ENCODE measurements at places on chromosomes 4 and X. TPM values are rescaled to one million over a fixed set of nuclear protein-coding genes. Genes with fewer than 3 reads are reported as not detected.

DNA sequence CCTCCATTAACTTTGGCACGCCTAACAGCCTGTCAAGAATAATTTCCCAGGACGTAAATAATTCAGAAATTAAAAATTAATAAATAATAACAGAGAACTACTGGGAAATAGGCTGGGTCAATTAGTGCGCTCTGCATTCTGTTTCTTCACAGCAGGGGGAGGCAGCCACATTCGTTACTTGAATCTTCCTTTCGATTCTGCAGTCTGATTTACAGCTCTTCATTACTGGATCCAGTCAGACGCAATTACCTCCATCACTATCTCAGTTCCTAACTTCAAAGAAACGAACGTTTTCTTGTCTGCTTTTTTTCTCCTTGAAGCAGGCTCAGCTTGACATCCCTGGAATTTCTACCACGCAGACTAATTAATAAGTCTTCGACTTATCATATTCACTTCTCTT is 9.0 kb upstream of the RPL34 start:
- no peaks in the 10 kb centered on the region for H3K36me3 ChIP-seq
- no peaks in the 10 kb centered on the region for H3K4me1 ChIP-seq
- no peak for DNase-seq
- peak overlapping the region; percentile 69 for H3K4me3 ChIP-seq

DNA sequence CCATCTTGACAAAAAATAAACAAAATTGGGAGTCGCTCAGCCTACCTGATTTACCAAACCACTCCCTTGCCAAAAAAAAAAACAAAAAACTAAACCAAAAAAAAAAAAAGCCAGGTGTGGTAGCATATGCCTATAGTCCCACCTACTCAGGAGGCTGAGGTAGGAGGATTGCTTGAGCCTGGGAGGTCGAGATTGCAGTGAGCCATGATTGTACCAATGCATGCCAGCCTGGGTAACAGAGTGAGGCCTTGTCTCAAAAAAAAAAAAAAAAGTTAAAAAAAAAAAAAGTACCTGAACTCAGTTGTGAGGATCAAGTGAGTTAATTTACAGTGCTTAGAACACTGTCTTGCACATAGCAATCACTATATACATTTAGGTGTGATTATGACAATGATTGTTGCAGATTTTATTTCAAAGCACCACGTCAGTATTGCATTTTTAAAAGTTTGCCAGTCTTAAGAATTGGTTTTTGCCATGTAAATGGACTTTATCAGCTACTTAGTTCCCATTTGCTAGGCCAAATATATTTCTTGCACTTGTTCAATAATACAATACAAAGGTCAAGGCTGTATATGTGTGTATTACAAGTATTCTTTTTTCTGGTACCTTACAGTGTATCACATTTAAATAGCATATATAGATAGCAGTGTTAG is 4.6 kb downstream of the NUDT9 start:
- no peaks in the 10 kb centered on the region for H3K27me3 ChIP-seq
- H3K4me3 ChIP-seq = no peak overlapping the region
- peak; percentile 62 for DNase-seq

GRCh38 chr4:8188743-8189550 is 10.1 kb upstream of the SH3TC1 start:
- DNase-seq = peak; percentile 78
- no peak overlapping the region for H3K4me3 ChIP-seq
- no peak overlapping the region for H3K27ac ChIP-seq
- no peaks in the 10 kb centered on the region for H3K27me3 ChIP-seq

DNA sequence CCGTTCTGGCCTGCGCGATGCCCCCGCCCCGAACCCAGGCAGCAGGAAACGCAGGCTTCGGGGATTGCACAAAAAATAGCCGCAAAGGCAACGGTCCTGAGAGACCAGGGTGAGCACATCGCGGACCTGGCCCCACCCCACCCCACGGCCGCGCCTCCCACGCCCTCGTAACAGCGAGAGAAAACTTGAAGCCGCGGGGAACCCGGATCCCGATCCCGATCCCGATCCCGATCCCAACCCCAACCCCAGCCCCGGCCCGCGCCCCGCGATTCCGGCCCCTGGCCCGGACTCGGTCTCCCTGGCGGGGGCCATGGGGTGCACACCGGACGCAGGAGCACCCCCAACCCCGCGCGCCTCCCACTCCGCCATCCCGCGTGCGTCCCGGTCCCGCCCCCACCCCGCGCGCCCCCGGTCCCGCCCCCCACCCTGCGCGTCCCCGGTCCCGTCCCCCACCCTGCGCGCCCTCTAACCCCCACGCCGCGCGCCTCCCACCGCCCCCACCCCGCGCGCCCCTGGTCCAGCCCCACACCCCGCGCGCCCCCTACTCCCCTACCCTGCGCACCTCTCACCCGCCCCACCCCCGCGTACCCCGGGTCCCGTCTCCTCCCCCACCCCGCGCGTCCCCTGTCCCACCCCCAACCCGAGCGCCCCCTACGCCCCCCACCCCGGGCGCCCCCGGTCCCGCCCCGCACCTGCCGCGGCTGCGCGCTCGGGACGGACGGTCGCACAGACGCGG is 29.0 kb downstream of the NOP14 start:
- peak; percentile 96 for DNase-seq
- H3K27me3 ChIP-seq = no peaks in the 10 kb centered on the region
- peak overlapping the region; percentile 95 for H3K4me3 ChIP-seq
- peak overlapping the region; percentile 94 for H3K27ac ChIP-seq
- peaks cover 48% of the 10 kb centered on the region for H3K36me3 ChIP-seq
- peaks cover 29% of the 10 kb centered on the region for H3K4me1 ChIP-seq

GRCh38 chrX:46703980-46704379 is 54.9 kb downstream of the SLC9A7 start:
- H3K27me3 ChIP-seq = no peaks in the 10 kb centered on the region
- no peak for DNase-seq
- H3K4me1 ChIP-seq = peaks cover 14% of the 10 kb centered on the region
- no peak overlapping the region for H3K27ac ChIP-seq

- H3K27ac ChIP-seq = no peak overlapping the region
- no peak for DNase-seq
- H3K4me1 ChIP-seq = no peaks in the 10 kb centered on the region
- no peaks in the 10 kb centered on the region for H3K27me3 ChIP-seq
Measured at GRCh38 chr4:11494232-11494631, 65.5 kb upstream of the HS3ST1 start.

GRCh38 chr4:147780137-147780777 is 48.4 kb downstream of the ARHGAP10 start:
- no peaks in the 10 kb centered on the region for H3K36me3 ChIP-seq
- no peak overlapping the region for H3K27ac ChIP-seq
- no peak overlapping the region for H3K4me3 ChIP-seq
- H3K27me3 ChIP-seq = no peaks in the 10 kb centered on the region

- DNase-seq = no peak
- no peaks in the 10 kb centered on the region for H3K36me3 ChIP-seq
- no peaks in the 10 kb centered on the region for H3K4me1 ChIP-seq
Measured at GRCh38 chrX:113651306-113651705, 810.7 kb upstream of the AMOT start.

DNA sequence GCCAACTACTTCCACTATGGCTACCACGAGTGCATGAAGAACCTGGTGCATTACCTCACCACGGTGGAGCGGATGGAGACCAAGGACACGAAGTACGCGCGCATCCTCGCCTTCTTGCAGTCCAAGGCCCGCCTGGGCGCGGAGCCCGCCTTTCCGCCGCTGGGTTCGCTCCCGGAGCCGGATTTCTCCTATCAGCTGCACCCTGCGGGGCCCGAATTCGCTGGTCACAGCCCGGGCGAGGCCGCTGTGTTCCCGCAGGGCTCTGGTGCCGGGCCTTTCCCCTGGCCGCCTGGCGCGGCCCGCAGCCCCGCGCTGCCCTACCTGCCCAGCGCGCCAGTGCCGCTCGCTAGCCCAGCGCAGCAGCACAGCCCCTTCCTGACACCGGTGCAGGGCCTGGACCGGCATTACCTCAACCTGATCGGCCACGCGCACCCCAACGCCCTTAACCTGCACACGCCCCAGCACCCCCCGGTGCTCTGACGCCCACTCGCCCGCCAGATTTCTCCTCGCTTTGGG is 2.1 kb downstream of the HELT start:
- H3K4me1 ChIP-seq = no peaks in the 10 kb centered on the region
- H3K27ac ChIP-seq = no peak overlapping the region
- H3K27me3 ChIP-seq = peaks cover 79% of the 10 kb centered on the region
- DNase-seq = no peak
- no peaks in the 10 kb centered on the region for H3K36me3 ChIP-seq

GRCh38 chrX:48705871-48706270 is 9.3 kb downstream of the SUV39H1 start:
- H3K4me3 ChIP-seq = no peak overlapping the region
- no peaks in the 10 kb centered on the region for H3K4me1 ChIP-seq
- H3K36me3 ChIP-seq = no peaks in the 10 kb centered on the region
- H3K27me3 ChIP-seq = no peaks in the 10 kb centered on the region
- no peak overlapping the region for H3K27ac ChIP-seq
- no peak for DNase-seq

DNA sequence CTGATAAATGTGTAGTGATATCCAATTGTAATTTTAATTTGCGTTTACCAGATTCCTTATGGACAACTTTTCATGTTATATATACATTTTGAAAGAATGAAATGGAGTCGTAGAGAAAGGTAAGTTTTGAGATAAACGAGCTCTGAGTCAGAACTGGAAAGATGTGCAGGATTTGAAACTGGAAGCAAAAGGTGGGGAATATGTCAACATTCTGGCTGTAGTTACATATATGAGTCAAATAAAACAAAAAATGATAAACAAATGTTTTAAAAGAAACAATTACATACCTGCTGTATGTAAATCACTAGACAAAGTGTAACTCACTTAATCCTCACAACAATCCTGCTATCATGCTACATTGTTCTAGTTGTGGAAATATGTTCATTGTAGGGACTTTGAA is 84.0 kb downstream of the LPAR4 start:
- H3K36me3 ChIP-seq = no peaks in the 10 kb centered on the region
- H3K4me3 ChIP-seq = no peak overlapping the region

- no peaks in the 10 kb centered on the region for H3K27me3 ChIP-seq
- no peaks in the 10 kb centered on the region for H3K36me3 ChIP-seq
- DNase-seq = peak; percentile 85
- H3K27ac ChIP-seq = peak overlapping the region; percentile 82
- peaks cover 27% of the 10 kb centered on the region for H3K4me1 ChIP-seq
Measured at GRCh38 chr4:53688186-53688790, 97.0 kb upstream of the LNX1 start.

DNA sequence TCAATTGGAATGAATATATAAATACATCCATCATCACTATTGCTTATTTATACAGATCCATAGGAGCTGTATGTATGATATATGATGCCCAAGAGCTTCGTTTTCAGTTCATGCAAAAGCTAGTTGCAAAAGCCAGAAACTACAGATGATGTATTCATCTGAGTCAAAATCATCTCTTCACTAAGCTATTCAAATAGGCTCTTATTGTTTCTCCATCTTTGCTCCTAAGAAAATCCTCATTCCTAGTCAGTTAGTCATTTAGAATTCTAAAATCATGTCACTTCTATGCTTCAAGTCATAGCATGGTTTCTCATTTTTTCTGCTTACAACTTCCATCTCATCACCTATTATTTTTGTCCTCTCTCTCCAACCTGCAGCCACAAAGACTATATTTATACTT is 300.1 kb upstream of the TRAM1L1 start:
- H3K36me3 ChIP-seq = no peaks in the 10 kb centered on the region
- no peaks in the 10 kb centered on the region for H3K4me1 ChIP-seq
- H3K4me3 ChIP-seq = no peak overlapping the region
- no peak overlapping the region for H3K27ac ChIP-seq
- H3K27me3 ChIP-seq = no peaks in the 10 kb centered on the region

Gene NKAP
- 4.7 TPM for total RNA-seq

Gene PCDH18
- 191 TPM for total RNA-seq

Gene NOX1
- total RNA-seq = not detected

Gene KLF8
- 1.8 TPM for total RNA-seq

Gene ARR3
- total RNA-seq = not detected

Gene POU3F4
- not detected for total RNA-seq

Gene TKTL2
- not detected for total RNA-seq

Gene KLHL2
- 11.8 TPM for total RNA-seq

Gene SSX4B
- not detected for total RNA-seq

Gene ZCCHC12
- not detected for total RNA-seq

Gene CLCN4
- 16.2 TPM for total RNA-seq

Gene TLR1
- total RNA-seq = 2.4 TPM

Gene FHDC1
- total RNA-seq = 0.36 TPM

Gene EGFL6
- total RNA-seq = 0.29 TPM

Measured in osteoblast (primary cell).